ENCODE measurements at places on chromosomes 1 and 21.

- no peak for DNase-seq
These were observed 31.7 kb downstream of the ARHGAP29 start for GRCh38 chr1:94205639-94206038.

- DNase-seq: no peak
These were observed 42.0 kb downstream of the TBCE start for GRCh38 chr1:235409042-235409820.

- no peak for DNase-seq
These were observed 39.8 kb upstream of the SYNC start for GRCh38 chr1:32742199-32742947.

DNA sequence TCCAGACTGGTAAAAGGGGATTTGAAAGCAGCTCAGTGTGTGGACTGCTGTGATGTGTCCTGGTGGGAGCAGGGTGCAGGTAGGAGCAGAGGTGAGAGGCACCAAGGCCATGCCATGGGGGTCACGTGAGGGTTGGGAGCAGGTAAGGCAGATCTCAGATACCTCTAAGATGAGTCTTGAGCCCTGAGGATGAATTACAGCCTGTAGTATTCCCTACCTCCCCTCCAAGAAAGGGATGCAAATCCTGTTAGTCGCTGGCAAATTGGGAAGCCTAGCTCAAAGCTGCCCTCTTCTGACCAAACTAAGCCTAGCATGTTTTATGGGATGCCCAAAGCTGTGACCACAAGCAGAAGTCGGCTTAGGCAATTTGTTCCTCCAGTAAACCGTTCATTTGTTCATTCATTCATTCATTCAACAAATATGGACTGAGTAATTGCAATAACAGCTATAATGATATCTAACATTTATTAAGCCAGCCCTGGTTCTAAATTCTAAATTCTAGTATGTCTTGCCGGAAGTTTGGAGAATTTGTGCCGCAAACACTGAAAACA, 3.9 kb upstream of the NUAK2 start:
- DNase-seq: peak; percentile 76

DNA sequence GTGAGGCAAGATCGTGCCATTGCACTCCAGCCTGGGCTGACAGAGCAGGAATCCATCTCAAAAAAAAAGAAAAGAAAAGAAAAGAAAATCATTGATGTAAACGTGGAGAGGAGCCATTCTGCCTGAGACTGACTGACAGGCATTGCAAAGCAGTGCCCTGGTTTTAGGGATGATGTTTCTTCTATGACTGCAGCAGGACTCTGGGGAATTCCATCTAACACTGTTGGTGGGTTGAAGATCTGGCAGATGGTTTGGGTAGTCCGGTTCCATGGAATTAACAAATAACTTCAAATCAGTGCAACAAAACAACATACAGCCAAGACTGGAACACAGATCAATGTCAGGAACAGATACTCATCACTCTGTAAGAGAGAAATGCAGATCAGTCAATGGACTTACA, 17.8 kb upstream of the LAMC2 start:
- DNase-seq: no peak

DNA sequence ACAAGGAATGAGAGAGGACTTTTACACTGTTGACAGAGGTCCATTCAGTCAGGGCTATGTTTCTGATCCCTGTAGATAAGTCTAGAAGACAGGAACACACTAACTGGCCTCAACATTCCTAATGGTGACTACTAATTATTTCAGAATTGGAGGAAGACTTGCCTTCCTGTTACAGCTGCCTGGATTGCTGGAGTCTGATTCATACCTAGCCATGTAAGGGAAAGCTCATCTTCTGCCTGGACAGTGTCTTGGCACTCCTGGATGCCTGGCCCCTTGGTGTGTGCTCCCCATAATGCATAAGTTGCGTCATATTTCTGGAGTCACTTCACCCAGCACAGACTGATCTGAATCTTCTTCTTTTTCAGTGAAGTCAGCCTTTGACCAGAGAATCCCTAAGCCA, 326.0 kb upstream of the RUNX1 start:
- no peak for DNase-seq

DNA sequence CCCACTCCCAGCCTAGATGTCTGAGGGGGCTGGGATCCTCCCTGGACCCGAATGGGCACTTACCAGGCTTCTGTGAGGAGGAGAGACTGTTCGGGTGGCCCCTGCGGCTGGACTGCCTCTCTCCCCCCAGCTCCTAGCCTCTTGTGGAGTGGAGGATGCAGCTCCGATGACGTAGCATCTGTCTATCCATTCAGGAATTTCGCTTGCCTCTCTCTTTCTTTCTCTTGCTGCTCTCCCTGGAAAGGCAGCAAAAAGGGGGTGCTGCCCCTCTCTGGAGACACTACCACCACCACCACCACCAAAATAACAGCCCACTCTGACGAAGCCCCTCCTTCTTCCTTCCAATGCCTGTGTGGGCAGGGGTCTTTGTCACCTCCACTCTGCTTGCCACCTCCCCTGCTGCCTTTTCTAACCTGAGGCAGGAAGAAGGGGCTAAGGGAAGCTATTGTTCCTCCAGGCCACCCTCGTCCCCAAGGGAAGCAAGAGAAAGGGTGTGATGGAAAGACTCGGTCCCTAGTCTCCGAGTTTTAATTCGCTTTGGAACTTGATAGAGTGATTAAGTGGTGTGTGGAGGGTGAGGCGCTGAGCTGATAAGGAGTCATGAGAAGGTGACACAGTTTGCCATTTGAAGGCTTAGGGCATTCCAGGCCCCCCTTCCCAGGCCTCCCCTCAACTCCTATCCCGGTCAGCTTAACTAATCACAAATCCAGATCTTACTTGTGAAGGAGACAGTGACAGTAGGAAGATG, 60.5 kb downstream of the RHBG start:
- DNase-seq: no peak

DNA sequence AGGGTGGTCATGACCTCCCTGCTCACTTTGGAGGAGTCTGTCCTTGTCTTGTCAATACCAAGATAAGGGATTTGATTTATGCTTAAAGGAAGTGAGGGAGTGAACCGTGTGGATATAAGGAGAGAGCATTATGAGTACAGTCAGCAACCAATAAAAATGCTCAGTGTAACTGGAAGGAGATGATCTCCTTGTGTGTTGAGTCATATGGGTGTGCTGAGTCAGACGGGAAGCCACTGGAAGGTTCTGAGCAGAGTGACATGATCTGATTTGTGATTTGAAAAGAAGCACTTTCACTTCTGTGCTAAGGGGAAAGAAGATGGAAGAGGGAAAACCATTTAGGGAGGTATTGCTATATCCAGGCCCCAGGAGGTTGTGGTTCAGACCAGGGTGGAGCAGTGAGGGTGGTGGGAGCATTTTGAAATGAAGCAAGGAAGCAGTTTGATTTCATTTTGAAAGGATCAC, 2.5 kb upstream of the BCL10 start:
- peak; percentile 65 for DNase-seq

DNA sequence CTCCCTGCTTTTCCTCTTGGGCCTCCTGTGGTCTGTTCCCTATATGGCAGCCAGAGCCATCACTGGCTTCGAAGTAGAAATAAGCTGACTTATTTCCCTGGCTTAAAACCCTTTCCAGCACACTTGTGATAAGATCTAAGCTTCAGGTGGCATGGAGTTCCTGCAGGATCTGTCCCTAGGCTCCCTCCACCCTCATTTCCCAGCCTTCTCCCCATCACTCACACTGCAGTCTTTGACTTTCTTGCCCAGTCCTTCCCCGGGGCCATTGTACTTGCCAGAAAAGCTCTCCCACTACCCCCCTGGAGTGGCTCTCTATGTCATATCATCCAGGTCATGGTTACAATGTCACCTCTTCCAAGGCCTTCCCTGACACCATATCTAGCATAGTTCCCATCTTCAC, 55.8 kb downstream of the KCNJ6 start:
- no peak for DNase-seq
